ENCODE measurements at places on chromosomes 4 and X.
A peak's percentile ranks its signal among the peaks of the same experiment; 100 is the strongest.

GRCh38 chr4:96035727-96036126 is 195.8 kb downstream of the PDHA2 start:
- no peak overlapping the region for H3K27ac ChIP-seq
- no peak for DNase-seq

DNA sequence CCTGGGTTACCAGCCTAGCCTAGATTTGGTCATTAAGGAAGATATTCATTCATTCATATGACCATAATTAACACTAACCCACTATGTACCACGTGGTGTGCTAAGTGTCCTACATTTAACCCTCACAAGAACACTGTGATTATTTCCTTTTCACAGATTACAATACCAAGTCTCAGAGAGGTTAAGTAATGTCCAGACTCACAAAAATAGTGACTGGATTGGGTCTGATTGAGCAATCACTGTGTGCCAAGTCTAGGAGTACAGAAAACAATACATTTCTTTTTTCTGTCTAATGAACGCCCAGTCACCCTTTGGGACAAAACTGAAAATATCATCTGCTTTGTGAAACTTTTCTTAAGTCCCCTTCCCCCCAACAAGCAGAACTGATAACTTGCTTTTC is 7.6 kb upstream of the DLG3 start:
- peaks cover 22% of the 10 kb centered on the region for H3K27me3 ChIP-seq
- no peak for DNase-seq
- no peak overlapping the region for H3K27ac ChIP-seq
- H3K4me1 ChIP-seq = peaks cover 21% of the 10 kb centered on the region
- H3K4me3 ChIP-seq = no peak overlapping the region
- no peaks in the 10 kb centered on the region for H3K36me3 ChIP-seq

GRCh38 chrX:56569378-56570057 is 6.1 kb downstream of the UBQLN2 start:
- H3K36me3 ChIP-seq = peaks cover 58% of the 10 kb centered on the region
- peak overlapping the region; percentile 54 for H3K27ac ChIP-seq
- no peak overlapping the region for H3K4me3 ChIP-seq
- no peak for DNase-seq
- peaks cover 27% of the 10 kb centered on the region for H3K4me1 ChIP-seq

GRCh38 chrX:15160558-15161095 is 109.3 kb downstream of the ASB9 start:
- H3K27ac ChIP-seq = no peak overlapping the region
- no peaks in the 10 kb centered on the region for H3K27me3 ChIP-seq
- peaks cover 4% of the 10 kb centered on the region for H3K36me3 ChIP-seq
- no peak for DNase-seq
- peaks cover 17% of the 10 kb centered on the region for H3K4me1 ChIP-seq

GRCh38 chrX:19190902-19191301 is 68.6 kb upstream of the ADGRG2 start:
- DNase-seq = no peak
- H3K4me1 ChIP-seq = no peaks in the 10 kb centered on the region
- H3K36me3 ChIP-seq = no peaks in the 10 kb centered on the region
- H3K4me3 ChIP-seq = no peak overlapping the region

DNA sequence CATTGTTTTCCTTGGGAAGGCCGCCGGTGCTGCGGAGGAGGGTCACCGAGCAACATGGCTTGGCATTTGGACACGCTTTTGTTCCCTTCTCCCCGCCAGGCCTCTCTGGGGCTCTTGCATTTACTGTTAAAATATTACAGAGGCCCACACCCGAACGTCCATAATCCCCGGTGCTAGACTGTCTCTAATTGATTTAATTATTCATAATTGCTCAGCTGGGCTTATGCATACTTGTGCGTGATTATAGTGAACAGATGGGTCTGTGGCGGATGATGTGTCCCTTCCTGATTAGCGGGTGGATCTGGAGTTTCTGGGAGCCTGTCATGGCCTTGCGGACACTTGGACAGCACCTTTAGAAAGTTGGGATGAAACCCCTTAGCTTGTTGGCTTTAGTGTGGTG is 100.2 kb upstream of the MSX1 start:
- peaks cover 12% of the 10 kb centered on the region for H3K4me1 ChIP-seq
- peaks cover 3% of the 10 kb centered on the region for H3K36me3 ChIP-seq
- H3K4me3 ChIP-seq = no peak overlapping the region
- no peak for DNase-seq
- peaks cover 9% of the 10 kb centered on the region for H3K27me3 ChIP-seq

- H3K4me1 ChIP-seq = no peaks in the 10 kb centered on the region
- H3K27me3 ChIP-seq = no peaks in the 10 kb centered on the region
- no peaks in the 10 kb centered on the region for H3K36me3 ChIP-seq
These were observed 109.1 kb upstream of the SLC4A4 start for GRCh38 chr4:71229477-71230270.

DNA sequence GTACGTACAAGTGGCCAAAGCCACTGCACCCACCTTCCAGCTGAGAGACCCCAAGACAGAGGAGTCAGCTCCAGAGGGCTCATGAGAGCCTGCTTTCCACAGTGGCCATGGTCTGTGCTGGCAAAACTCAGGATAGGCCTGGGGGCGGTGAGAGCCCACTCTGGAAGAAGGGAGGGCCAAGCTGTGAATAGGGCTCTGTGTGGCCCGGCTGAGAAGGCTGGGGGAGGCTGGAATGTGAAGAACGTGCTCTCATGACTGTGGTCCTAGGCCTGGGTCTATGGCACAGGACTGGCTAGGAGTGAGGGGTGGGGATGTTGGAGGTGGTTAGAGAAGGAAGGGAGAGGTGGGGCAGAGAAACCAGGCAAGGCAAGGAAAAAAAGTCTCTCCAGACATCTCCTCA is 13.3 kb downstream of the STARD8 start:
- no peak overlapping the region for H3K27ac ChIP-seq
- H3K27me3 ChIP-seq = peaks cover 4% of the 10 kb centered on the region
- no peak for DNase-seq
- H3K4me1 ChIP-seq = no peaks in the 10 kb centered on the region

DNA sequence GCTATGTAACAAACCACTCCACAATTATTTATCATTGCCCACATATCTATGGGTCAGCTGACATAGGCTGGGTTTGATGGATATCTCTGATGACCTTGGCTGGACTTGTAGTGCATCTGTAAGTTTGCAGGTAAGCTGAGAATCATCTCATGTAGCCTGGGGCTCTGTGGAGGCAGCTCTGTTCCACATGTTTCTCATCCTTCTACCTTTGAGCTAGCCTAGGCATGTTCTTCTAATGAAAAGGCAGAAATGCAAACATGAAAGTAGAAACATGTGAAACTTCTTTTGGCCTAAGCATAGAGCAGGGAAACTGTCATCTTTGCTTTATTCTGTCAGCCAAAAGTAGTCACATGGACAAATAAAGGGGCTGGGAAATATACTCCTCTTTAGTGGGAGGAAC is 18.2 kb downstream of the MRPL1 start:
- peaks cover 55% of the 10 kb centered on the region for H3K36me3 ChIP-seq
- peaks cover 22% of the 10 kb centered on the region for H3K4me1 ChIP-seq
- no peak overlapping the region for H3K27ac ChIP-seq

DNA sequence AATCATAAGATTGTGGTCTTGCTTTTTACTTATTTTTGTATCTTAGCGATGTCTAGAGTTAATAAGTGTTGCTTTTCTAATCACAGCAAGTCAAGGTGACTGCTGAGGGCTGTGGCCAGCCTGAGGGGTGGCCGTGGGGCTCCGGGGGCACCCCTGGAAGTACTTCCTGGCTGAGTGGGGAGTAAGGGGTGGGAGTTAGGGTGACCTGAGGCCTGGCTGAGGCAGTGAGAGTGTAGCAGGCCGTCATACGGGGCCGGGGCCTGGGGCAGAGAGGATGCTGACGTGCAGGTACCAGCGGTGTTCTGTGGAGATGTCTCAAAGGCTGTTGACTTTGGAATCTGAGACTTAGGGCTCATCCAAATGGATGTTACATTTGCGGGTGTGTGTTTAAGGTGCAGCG is 29.3 kb downstream of the PIGG start:
- peaks cover 1% of the 10 kb centered on the region for H3K4me1 ChIP-seq
- H3K4me3 ChIP-seq = no peak overlapping the region
- no peaks in the 10 kb centered on the region for H3K27me3 ChIP-seq
- DNase-seq = no peak

- DNase-seq = peak; percentile 1
- no peaks in the 10 kb centered on the region for H3K36me3 ChIP-seq
- H3K27ac ChIP-seq = no peak within 1 kb of the TSS
These were observed at the start of gene GABRE for GRCh38 chrX:151974336-151975227. GABRE (minus strand) TSS chrX:151974676; CDS start chrX:151974625, 51 bp downstream.

DNA sequence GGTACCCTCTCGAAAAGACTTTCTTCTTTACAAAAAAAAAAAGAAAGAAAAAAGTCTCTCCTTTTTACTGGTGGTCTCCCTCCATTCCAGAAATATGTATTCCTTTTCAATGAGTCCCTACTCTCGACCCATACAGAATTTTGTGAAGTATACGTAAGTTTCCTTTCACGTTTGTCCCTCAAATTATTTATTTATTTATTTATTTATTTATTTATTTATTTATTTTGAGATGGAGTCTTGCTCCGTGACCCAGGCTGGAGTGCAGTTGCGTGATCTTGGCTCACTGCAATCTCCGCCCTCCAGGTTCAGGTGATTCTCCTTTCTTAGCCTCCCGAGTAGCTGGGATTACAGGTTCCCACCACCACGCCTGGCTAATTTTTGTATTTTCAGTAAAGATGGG is 429.2 kb upstream of the AR start:
- no peaks in the 10 kb centered on the region for H3K4me1 ChIP-seq
- no peak overlapping the region for H3K27ac ChIP-seq
- DNase-seq = no peak
- H3K36me3 ChIP-seq = no peaks in the 10 kb centered on the region

DNA sequence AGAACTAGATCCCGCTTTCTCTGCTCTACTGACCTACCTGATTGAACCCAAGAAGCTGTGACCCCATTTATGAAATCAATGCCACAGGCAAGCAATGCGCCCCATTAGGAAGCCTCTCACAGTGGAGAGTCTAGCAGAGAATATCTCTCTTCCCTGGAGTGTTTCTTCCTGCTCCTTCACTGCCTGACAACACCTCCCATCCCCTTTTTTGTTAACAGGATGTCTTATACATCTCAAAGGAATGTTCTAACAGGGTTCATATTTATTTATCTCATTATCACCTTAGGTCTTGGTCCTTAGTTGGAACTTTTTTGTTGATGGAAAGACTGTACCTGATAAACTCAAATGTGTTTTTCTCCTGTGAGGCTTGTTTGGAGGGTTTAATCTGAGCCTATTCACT is 35.5 kb downstream of the SLIT2 start:
- no peaks in the 10 kb centered on the region for H3K36me3 ChIP-seq
- DNase-seq = no peak
- H3K27ac ChIP-seq = no peak overlapping the region
- H3K4me3 ChIP-seq = no peak overlapping the region

GRCh38 chr4:98677799-98678198 is 19.4 kb upstream of the TSPAN5 start:
- no peaks in the 10 kb centered on the region for H3K36me3 ChIP-seq
- H3K4me3 ChIP-seq = no peak overlapping the region
- H3K27me3 ChIP-seq = no peaks in the 10 kb centered on the region
- no peak for DNase-seq
- H3K27ac ChIP-seq = no peak overlapping the region
- H3K4me1 ChIP-seq = peaks cover 12% of the 10 kb centered on the region

GRCh38 chr4:4994312-4995097 is 24.8 kb downstream of the CYTL1 start:
- peaks cover 4% of the 10 kb centered on the region for H3K4me1 ChIP-seq
- H3K27ac ChIP-seq = no peak overlapping the region

DNA sequence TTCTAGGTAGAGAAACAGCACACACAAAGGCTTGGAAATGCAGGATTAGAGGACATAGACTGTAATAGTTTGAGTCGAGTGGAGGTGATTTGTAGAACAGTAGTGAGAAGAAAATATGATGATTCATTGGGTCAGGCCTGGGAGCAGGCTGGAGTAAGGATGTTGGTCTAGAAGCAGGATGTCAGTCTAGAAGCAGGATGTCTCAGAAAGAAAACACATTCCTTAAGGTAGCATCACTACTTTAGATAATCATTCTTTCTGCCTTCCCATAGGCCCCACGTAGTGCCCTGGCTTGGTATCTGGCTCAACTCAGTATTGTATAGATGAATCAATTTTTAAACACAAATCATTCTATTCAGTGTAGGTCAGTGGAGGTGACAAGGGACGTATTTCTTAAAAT is 11.2 kb upstream of the DACH2 start:
- no peak for DNase-seq
- no peaks in the 10 kb centered on the region for H3K27me3 ChIP-seq
- no peaks in the 10 kb centered on the region for H3K36me3 ChIP-seq
- H3K4me3 ChIP-seq = no peak overlapping the region
- H3K27ac ChIP-seq = no peak overlapping the region
- no peaks in the 10 kb centered on the region for H3K4me1 ChIP-seq

GRCh38 chr4:37675587-37676290 is 10.4 kb downstream of the RELL1 start:
- peaks cover 42% of the 10 kb centered on the region for H3K36me3 ChIP-seq
- peak; percentile 22 for DNase-seq
- no peak overlapping the region for H3K4me3 ChIP-seq
- no peak overlapping the region for H3K27ac ChIP-seq
- no peaks in the 10 kb centered on the region for H3K27me3 ChIP-seq

- no peaks in the 10 kb centered on the region for H3K36me3 ChIP-seq
- H3K27me3 ChIP-seq = no peaks in the 10 kb centered on the region
- H3K27ac ChIP-seq = no peak overlapping the region
- no peak for DNase-seq
- no peaks in the 10 kb centered on the region for H3K4me1 ChIP-seq
These were observed 121.6 kb downstream of the SLC4A4 start for GRCh38 chr4:71460371-71460770.

GRCh38 chrX:44503560-44503959 is 39.1 kb downstream of the FUNDC1 start:
- no peak for DNase-seq
- H3K4me1 ChIP-seq = peaks cover 4% of the 10 kb centered on the region
- H3K27me3 ChIP-seq = no peaks in the 10 kb centered on the region
- peaks cover 1% of the 10 kb centered on the region for H3K36me3 ChIP-seq
- no peak overlapping the region for H3K27ac ChIP-seq
- no peak overlapping the region for H3K4me3 ChIP-seq

- no peak for DNase-seq
- H3K4me3 ChIP-seq = no peak overlapping the region
- H3K27me3 ChIP-seq = no peaks in the 10 kb centered on the region
- H3K36me3 ChIP-seq = no peaks in the 10 kb centered on the region
- no peak overlapping the region for H3K27ac ChIP-seq
These were observed 1865.3 kb upstream of the AGA start for GRCh38 chr4:179307297-179308136.

DNA sequence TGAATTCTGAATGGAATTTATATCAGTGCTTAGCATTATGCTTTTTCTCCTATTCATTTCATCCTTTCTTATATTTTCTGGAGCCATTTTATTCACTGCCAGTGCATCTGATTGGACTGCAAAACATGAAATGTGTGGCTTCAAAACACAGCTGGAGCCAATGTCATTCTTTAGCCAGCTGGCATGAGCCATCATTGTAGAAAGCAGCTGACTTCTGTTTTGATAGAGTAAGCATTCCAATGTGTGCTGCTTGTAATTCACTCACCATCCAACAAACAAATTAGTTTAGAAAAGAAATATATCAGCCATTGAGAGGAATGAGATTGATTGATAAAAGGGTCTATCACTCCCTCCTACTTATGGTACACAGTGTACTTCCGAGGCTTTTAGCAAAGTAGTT is 2616.0 kb downstream of the ARAP2 start:
- no peaks in the 10 kb centered on the region for H3K36me3 ChIP-seq
- H3K4me3 ChIP-seq = no peak overlapping the region
- no peak overlapping the region for H3K27ac ChIP-seq
- no peak for DNase-seq

- no peak overlapping the region for H3K4me3 ChIP-seq
- H3K27me3 ChIP-seq = peaks cover 3% of the 10 kb centered on the region
- no peaks in the 10 kb centered on the region for H3K4me1 ChIP-seq
- no peaks in the 10 kb centered on the region for H3K36me3 ChIP-seq
- DNase-seq = no peak
These were observed 218.1 kb downstream of the TLL1 start for GRCh38 chr4:166091146-166091545.

Measured in activated naive CD8-positive, alpha-beta T cell treated with anti-CD3 and anti-CD28 coated beads for 36 hours (primary cell).